Motor neuron (in vitro differentiated cells): ENCODE measurements at places on chromosomes 16 and 17. TPM values are rescaled to one million over a fixed set of nuclear protein-coding genes. Genes with fewer than 3 reads are reported as not detected.

DNA sequence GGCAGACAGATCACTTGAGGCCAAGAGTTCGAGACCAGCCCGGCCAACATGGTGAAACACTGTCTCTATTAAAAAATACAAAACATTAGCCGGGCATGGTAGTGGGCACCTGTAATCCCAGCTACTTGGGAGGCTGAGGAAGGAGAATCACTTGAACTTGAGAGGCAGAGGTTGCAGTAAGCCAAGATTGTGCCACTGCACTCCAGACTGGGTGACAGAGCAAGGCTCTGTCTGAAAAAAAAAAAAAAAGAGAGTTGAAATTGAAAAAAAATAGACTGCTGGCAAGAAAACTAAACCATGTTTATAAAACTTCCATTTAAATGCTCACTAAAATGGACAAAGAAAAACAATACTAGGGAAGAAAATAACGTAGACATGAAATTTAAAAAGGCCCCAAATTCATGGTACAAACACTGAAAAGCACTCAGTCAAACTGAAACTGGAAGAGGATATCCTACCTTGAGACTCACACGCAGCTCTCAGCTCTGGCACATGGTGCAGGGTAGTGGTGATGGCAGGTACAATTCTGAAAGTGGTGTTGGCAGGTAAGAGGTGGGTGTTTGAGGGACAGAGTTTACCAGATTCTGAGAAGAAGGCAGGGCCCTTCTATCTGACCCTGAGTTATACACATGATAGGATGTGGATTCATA lies 19.3 kb downstream of the CNTROB start:
- no peak for ATAC-seq

DNA sequence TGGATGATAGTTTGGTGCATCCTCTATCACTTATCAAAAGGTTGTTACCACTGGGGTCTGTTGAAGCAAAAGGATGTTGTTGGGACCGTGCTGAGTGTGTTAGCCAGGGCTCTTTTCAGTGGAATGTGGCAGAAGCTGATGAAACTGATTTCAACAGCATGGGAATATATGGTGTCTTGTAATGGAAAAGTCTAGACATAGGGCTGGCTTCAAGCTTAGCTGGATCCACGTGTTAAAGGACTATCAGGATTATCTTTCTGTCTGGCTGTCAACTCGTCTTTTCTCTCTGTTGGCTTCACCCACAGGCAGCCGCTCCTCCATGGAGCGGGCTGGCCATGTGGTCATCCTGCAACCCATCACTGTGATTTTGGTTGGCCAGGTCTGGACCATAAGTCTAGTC lies 8.7 kb downstream of the SNX29 start:
- no peak for ATAC-seq

DNA sequence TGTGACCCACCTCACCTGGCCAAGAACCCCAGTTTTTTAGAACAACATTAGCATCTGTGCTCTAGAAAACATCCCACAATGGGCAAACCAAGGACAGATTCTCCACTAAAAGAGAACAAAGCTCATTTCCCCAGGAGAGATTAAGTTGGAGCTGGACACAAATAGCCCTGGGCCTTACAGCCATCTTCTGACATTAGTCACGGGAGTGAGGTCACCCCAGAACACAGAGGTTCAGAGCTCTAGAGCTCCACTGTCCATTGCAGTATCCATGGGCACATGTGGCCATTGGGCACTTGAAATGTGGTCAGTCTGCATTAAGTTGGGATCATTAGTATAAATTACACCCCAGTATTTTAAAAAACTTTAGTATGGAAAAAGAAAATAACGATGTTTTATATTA lies 47.6 kb upstream of the RBBP6 start:
- no peak for ATAC-seq

Gene GPR179
- total RNA-seq, result 0.36 and 0.45 TPM in 2 replicates

Gene TLCD2
- 5.2 and 5.6 TPM in 2 replicates for total RNA-seq

DNA sequence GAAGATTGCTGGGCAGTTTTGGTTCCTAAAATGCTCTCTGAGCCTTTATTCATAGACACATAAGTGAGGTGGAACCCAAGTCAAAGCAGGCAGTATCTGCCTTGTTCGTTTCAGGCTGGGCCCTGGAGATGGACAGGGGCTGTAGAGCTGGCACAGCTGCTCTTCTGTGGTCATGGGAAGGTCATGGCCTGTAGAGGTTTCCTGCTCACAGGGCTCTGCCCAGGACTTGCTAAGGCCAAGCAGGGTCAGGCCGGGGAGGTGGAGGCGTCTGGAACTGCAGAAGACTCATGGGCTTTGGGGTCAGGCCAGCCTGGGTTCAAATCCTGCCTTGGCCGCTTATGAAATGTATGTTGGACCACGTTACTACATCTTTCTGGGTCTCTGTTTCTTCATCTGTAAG lies 50.2 kb downstream of the IRX5 start:
- no peak for ATAC-seq

Gene AIPL1
- total RNA-seq, result 0.70 TPM in 1 of 2 replicates, not detected in the other

GRCh38 chr17:77184474-77184873 lies 43.7 kb downstream of the SEC14L1 start:
- ATAC-seq, result no peak

DNA sequence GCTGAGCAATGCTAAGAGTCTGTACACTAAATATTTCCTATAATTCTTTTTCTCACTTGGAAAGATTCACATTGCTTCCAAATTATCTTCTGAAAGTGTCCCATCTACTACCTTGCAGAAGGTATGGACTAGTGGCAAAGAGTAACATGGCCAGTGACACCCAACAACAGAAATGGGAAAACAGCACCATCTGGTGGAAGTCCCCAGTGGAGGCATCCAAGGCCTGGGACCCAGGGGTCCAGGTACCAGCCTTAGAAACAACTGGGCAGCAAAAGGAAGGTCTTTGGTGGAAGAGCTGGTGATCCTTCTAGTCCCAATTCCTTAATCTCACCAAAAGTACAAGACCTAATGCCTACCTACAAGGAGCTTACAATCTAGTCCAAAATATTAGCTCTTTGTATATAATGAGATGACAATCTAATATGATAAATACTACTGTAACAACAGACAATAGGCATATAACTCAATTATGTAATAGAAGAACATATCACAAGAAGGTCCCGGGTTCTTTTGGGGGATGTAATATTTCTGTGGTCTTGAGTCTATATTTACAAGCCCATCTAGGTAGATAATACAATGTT lies 55.3 kb downstream of the SKAP1 start:
- no peak for ATAC-seq

Gene ANKRD40CL
- 0.33 and 0.50 TPM in 2 replicates for total RNA-seq

- ATAC-seq, result no peak
Observed at GRCh38 chr16:11177578-11178160, 78.3 kb downstream of the SOCS1 start.

GRCh38 chr16:70687671-70688245 lies 1.9 kb upstream of the MTSS2 start:
- no peak for ATAC-seq

GRCh38 chr17:50208611-50209061 lies 7.2 kb upstream of the COL1A1 start:
- ATAC-seq, result no peak

DNA sequence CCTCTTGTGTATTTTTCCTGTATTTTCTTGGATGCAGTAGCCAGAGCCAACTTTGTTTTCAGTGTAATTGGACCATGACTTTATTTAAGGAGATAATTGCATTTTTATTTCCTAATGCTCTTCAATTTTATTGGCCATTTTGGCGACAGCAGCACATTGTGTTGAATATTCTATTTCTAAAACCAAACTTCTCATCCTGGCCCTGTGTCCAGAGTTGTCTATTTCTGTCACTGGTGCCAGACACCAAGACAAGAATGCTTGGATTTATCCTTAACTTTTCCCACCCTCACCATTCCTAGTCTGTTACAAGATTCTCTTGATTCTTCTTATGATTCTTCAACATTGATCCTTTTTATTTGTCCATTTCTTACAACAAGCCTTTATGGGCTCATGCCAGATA lies 37.1 kb downstream of the ARHGAP44 start:
- no peak for ATAC-seq

- no peak for ATAC-seq
Observed at GRCh38 chr17:68942389-68942788, 12.8 kb downstream of the ABCA8 start.

GRCh38 chr16:59665618-59666220 lies 931.6 kb upstream of the GOT2 start:
- ATAC-seq, result no peak

GRCh38 chr17:6506679-6507231 lies 49.6 kb downstream of the PITPNM3 start:
- no peak for ATAC-seq

DNA sequence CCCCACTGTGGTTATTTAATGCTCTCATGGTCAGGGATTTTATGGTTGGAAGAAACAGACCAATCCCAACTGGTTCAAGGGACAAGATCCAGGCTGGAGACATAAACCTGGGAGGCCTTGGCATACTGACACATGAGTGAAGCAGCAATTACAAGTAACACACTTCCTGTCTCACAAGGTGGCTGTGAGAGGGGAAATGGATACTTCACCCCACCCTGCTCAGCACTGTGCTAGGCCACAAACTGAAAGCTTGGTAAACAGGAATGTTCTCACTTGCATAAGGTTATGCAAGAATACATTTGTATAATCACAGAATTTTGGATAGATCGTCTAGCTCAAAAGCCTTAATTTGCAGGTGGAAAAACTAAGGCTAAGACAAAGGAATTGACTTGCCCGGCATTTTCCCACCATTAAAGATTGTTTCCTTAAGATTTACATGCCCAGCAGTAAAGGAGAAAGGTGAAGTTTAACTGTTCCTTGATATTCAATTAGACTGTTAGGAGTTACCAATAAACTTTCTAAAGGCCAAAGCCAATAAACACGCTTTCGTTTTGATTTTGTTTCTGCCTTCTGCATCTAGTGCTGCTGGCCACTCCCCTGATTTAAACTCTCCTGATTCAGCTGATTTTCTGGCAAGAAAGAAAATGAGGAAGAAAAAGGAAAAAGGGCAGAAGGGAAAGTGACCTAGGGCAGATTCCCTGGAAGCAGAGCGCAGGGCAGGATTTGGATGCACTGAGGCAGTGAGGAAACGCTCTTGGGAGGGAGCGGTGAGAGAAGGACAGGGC lies 215.6 kb upstream of the CDH5 start:
- ATAC-seq, result no peak

GRCh38 chr17:40559564-40559916 lies 5.7 kb downstream of the CCR7 start:
- ATAC-seq, result no peak

DNA sequence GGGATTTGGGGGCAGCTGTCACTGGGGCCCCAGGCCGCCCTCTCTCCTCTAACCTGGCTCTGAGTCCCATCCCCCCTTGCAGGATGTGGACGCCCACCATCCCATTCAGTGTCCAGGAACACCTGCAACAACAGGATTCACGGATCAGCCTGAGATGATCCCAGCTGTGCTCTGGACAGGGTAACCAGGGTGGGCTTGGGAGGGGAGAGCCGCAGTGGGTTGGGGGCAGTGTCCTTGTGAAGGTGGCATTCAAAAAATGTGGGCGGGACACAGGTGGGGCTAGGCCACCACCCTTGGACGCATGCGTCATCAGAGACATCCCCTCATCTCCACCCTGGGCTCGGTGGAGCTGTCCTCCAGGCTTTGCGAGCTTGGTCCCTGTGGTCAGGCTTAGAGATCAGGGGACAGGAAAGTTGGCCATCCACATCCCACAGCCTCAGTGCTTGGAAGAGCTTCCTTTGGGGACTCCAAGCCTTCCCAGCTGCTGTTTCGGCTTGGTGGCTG lies 19.1 kb downstream of the DEXI start:
- no peak for ATAC-seq

DNA sequence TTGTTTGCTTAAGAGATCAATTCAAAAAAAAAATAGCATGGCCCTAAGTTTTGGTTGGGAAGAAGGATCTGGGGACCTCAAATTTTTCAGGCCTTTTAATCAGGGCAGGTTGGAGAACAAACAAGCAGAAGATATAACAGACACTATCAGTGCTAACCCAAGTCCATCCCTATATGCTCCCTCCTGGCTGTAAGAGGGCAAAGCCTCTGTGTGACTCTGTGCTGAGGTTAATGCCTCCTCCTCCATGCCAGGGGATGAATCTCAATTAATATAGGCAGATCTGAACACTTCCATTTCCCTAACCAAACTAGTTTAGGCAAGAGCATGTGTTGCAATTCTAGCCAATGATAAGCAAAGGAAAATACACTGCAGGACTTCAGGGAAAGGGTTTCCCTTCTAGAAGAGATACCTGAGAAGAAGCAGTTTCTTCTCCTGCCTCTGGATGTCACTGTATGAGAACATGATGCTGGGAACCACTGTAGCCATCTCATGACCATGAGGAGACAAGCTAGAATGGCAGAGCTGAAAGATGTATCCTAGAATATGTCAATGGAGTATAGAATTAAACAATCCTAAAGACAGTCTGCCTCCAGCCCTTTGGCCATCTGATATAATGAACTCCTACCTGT lies 76.0 kb downstream of the CHD9NB start:
- ATAC-seq, result peak; percentile 86
